Hindlimb muscle (tissue), 1 donor: ENCODE measurements at places on chromosomes 1 and 21. TPM values are rescaled to one million over a fixed set of nuclear protein-coding genes. Genes with fewer than 3 reads are reported as not detected.

DNA sequence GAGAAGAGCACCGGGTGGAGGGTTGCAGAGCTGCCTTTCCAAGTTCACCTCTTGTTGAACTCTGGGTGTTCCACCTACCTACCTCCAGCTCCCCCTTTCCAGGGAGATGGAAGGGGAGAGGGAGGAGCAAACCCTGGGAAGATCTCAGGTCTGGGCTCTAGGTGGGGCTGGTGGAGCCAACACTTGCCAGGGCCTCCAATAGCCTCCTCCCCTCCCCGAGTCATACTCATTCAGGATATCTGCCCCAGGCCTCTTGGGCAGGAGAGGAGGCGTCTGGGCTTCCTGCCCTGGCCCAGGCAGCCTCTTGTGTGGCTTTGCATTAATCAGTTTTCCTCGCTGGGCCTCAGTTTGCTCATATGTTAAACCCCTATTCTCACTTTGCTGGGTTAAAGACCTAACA, 13.4 kb downstream of the RAP1GAP start:
- DNase-seq = no peak

DNA sequence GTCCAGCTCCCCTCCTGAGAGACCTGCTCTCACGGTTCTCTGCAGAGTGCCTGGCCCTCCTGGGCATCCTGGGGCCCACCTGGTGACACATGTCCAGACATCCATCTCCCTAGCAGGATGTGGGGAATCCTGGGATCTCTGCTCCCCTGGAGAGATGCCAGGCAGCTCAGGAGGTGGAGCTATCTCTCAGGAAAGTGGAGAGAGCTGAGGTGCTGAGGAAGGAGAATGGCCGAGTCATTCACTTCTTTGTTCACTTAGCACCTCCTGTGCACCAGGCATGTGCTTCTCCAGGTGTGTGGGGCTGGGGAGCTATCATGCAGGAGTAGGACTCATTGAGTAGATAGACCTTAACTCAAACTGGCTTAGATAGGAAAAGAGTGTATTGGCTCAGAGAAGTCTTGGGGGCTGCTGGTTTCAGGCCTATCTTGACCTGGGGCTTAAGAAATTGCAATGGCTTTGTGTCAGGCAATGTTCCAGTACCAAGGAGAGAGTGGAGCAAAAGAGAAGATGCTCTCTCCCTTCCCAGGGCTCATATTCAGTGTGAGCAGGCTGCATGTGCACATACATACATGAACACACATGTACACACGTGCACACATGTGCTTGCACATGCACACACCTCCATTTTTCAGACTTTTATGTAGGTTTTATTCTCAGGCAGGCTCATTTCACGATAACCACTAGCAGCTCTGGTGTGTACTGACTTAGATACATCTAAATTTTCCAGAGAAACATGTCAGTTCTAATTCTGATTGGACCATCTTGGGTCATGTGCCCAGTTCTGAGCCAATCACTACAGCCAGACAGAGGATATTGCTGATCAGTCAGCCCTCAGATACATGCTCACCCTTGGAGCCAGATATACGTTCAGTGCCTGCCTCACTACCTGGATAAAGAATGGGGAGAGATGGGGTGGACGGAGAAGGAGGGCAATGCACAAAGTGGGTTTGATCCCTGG, 437.6 kb downstream of the PTPRU start:
- DNase-seq = no peak

DNA sequence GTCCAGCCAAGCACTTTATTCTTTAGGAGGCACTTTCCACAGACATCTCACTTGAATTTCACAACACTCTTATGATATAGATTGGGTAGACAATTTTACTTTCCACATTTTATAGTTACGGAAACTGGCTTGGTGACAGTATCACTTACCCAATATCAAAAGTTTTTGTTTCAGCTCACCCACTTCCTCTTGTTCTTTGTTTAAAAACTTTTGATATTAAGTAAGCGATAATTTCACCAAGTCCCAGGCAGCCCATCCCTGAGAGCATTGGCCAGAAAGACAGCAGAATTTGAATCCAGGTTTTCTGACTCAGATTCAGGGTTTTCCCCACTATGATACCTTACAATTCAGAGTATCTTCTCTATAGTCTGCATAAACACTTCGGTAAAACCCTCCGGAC, 60.0 kb downstream of the LRIG2 start:
- no peak for DNase-seq

- no peak for DNase-seq
Measured at GRCh38 chr21:43771199-43771675, 4.9 kb downstream of the CSTB start.

The SPTA1 gene
- polyA plus RNA-seq = 5.9 TPM

The GPR37L1 gene
- polyA plus RNA-seq = 0.04 TPM
